ENCODE measurements at places on chromosomes 4 and X.

DNA sequence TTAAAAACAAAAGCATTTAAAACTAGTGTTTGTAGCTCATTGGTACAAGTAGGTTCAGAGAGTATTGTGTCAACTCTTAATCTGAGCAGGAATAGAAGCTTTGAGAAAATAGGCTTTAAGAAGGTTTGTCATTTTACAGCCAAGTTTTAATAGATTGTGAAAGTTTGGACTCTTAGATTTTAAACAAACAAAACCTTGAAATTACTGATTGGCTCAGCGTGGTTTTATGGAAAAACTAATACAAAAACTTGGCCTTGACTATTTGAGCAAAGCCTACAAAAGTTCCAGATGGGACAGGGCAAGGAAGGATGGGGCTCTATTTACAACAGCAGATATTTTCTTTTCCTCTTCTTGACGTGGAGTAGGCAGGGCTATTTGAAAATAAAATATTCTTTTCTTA is 16.5 kb downstream of the ZFX start:
- no peak for DNase-seq

GRCh38 chrX:135484641-135485289 is 35.7 kb upstream of the INTS6L start:
- DNase-seq = peak; percentile 4

DNA sequence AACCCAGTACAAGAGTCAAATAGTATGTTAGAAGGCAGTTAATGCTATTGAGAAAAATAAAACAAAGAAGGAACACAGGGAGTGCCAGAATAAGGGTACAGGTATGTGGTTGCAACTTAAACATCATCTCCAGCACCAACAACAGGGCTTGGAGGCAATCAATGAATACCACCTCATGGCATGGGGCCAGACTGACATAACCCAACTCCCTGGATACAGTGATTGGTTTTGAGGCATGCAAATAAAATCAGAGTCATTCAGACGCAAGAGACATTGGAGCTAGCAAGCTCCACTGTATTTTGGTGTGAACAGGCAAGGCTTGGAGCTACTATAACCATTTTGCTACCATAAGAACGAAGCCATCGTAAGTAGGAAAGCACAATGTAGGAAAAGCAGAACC is 56.7 kb downstream of the PPP3CA start:
- no peak for DNase-seq

GRCh38 chrX:19007011-19007410 is 23.1 kb upstream of the PHKA2 start:
- no peak for DNase-seq

DNA sequence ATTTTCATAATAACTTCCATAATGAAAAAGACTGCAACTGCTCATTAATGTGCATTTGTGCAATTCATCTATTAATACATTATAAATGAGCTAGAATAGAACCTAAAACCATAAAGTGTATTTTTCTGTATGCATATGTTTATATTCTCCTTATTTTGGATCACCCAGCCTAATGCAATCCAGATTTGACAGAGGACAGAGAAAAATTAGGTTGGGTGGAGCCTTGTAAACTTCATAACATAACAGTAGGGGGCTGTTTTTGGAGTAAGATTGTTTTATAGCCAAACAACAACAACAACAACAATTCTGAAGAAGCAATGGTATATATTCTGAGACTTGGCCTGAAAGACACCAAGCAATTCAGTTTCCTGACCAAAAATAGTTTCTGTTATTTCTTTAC is 615.3 kb upstream of the SLIT2 start:
- DNase-seq = no peak

DNA sequence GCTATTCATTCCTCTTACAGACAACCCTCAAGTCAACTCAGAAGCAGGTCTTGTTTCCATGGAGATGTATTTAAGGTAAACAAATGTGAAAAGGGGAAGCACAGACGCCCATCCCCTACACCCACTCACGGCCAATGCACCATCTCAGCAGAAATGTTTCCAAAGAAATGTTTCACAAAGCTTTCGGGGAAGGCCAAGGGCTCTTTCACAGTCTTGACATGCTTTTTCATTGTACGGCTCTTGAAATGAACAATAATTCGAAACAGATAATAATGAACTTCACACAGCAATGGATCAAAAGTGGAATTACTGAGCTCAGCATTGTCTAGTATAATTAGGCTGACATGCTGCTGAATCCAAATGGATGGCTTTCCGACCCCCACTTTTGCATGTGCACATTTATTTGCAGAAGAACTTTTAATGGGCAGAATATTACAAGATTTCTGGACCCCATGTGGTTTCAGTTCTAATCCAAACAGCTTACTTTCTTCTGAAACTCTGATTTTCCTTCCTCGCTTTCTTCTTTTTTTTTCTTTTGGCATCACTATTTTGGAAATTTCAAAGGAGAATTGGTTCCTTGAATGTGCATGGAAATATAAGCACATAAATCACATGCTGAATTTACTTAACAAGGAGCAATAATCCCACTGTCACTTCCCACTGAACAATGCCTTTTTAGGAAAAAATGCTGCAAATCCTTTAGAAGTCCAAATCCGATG is 160.9 kb downstream of the SMIM20 start:
- DNase-seq = no peak

GRCh38 chrX:69185141-69185540 is 19.9 kb upstream of the PJA1 start:
- no peak for DNase-seq

DNA sequence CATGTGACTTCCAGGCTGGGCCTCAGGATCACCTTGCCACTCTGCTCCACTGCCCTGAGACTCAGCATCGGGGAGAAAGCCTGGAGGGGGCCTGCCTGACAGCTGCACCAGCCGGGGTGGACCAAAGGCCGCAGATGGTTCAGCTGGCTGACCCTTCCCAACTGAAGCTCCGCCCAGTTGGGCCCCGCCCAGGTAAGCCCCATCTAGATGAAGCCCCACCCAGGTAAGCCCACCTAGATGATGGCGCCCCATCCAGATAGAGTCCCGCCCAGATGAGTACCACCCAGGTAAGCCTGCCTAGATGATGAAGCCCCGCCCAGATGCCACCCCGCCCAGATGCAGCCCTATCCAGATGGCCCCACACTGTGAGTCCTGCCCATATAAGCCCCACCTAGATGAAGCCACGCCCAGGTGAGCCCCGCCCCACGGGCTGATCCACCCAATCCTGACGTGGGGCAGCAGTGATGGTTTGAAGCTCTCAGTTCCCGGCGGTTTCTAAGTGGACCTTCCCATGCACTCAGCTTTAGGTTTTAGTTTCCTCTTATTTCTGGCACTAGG is 10.0 kb downstream of the ZFYVE28 start:
- DNase-seq = no peak

- DNase-seq = no peak
Observed at GRCh38 chr4:6989331-6989923, 53.7 kb upstream of the TADA2B start.

- no peak for DNase-seq
Observed at GRCh38 chr4:62243895-62244294, 1043.8 kb downstream of the ADGRL3 start.

DNA sequence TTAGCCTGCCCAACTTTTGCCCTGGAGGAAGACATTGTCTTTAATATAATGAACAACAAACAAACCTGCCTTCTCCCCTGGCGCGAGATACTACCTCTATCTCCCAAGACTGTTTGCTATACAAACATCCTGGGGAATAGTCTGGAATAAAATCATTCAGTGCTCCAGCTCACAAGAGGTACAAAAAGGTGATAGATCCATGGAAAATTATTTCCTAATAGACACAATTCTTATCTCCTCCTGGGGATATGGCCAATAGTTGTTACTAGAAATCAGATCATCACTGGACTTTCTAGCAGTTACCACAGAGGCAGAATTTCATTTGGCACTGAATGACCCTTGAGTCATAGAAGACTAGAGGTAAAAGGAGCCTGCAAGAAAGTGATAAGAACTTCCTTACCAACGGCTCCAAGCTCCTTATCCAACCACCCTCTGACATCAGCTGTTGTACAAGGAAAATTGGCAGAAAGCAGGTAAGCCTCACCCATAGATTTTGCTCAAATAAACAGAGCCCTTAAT is 38.1 kb downstream of the MID1 start:
- no peak for DNase-seq

DNA sequence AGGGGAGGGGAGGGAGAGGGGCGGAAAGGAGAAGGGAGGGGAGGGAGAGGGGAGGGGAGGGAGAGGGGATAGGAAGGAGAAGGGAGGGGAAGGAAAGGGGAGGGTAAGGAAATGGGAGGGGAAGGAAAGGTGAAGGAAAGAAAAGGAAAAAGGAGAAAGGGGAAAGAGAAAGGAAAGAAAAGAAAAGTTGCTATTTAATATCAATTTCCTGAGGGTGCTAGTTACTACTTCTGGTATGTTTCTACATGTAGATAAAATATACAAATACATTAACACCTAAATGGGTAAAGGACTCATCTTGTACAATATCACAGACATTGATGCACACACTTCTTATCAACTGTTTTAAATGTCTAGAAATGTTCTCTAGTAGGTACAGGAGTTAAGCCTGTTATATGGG is 22.6 kb downstream of the ANXA5 start:
- DNase-seq = no peak

DNA sequence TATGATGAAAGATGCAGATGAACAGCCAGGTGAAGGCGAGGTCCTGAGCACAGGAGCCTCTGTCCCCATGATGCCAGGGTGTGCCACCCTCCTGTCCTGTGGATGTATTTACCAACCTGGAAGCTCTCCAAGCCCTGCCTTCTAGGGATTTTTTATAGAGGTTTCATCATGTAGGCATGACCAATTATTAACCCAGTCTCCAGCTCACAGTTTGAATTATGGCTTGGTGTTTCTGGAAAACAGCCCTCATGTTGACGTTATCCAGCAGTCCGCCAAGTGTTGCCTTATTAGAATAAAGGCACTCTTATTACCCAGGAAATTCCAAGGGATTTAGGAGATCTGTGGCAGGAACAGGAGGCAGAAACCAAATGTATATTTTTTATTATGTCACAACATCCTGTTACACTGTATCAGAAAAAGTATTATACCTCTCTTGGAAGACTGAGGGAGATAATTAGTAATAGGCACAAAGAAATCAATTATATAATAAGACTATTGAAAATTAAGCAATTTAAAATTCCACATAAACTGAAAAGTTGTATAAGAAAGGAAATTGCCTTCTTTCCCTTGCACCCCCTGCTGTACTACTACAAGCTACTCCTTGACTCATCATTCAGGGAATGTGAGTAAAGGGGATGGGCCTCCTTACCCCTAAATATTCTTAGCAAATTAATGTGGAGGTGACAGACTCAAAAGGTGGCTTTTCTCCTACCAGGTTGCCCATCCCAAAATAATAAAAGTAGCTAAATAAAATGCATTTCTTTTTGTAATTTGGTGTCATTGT is 129.6 kb downstream of the ZNF330 start:
- peak; percentile 13 for DNase-seq

GRCh38 chr4:136337216-136337615 is 1195.1 kb downstream of the PCDH18 start:
- no peak for DNase-seq

GRCh38 chr4:168304744-168305459 is 13.7 kb downstream of the DDX60 start:
- peak; percentile 30 for DNase-seq

- DNase-seq = no peak
Observed at GRCh38 chr4:105644257-105644656, 64.2 kb downstream of the INTS12 start.

- DNase-seq = no peak
Observed at GRCh38 chrX:48827654-48827968, 1.3 kb downstream of the ERAS start.

DNA sequence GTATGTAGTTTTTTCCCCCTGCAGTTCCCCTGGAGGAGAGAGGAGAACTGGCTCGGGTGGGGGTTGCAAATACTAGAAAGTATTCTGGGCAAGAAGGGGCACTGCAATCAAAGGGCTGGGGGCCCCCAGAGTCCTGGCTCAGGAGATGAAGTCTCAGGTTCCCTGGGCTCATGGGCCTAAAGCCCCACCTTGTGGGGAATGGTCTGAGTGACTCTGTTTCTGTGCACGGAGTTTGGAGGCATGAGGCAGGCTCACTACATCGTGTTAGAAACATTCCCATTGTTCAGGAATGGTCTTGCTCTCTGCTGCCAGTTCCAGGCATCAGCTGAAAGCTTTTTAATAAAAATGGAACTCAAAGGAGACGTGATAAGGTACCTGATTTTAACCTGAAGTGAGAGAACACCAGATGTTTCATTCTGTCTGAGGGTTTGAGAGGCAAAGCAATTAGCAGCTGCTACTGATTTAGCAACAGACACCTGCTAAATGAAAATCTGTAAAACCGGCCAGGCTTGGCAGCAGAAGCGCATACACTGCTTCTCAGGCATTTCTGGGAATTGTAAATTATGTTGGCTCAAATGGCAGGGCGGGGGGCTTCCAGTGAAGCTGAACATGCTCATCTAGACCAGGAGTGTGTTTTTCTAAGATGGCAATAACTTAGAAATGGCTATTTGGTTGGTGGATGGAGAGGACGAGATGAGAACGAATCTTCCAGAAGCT is 122.7 kb downstream of the TMEM164 start:
- no peak for DNase-seq

DNA sequence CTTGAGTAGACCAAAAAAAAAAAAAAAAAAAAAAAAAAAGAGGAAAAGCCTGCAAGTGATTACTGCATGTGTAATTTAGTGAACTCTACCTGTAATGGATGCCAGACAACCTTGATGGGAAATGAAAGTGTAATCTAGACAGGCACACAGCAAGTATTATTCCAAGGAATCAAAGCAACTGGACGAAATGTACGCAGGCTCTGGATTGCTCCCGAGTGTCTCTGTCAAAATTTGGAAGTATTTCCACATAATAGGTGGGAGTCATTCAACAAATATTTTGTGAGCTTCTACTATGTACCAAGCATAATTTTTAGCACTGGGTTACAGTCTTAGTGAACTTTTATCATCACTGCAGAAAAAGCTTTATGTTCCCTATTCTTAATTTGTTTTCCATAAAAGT is 64.2 kb downstream of the LIMCH1 start:
- DNase-seq = no peak

DNA sequence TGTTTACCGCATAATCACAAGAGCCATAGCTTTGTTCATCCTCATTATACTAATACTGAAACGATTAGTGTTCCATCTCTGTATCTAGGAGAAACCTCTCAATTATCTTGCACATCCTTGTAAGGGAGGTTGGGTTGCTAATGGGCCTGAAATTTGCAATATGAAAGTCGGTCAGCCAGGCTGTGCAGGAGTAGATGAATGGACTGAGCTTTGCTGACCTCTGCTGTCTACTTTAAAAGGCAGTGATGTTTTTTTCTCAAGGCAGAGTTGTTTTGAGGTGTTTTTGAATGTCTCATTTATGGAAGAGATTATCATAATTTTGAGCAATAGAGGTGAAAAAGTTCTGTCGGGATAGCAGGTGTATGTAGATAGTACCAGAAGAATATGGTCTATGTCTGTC is 47.9 kb upstream of the LINC00632 start:
- DNase-seq = no peak

GRCh38 chrX:110315551-110315950 is 2.3 kb downstream of the AMMECR1 start:
- DNase-seq = no peak

GRCh38 chr4:16233569-16234177 is 7.4 kb upstream of the TAPT1 start:
- DNase-seq = no peak

All from NCI-H2081 treated with DMSO at 0.1 percent for 48 hours (cell line).